ENCODE measurements at places on chromosomes 7 and 10.

GRCh38 chr7:3168869-3169268, 125.2 kb upstream of the CARD11 start:
- no peak for DNase-seq

DNA sequence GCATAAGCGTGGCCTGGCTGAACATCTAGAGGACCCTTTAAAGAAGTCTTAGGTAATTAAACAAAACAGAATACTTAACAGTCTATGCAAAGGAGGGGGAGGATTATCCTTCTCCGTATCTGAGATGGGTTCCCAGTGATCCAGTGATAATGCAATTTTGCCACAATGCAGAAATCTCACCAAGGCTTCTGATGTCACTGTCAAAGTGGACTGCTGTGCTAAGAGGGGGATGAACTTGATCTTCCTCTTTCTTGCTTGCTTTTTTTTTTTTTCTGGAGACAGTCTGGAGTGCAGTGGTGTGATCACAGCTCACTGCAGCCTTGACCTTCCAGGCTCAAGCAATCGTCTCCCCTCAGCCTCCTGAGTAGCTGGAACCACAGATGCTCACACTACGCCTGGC, 30.8 kb downstream of the GATA3 start:
- DNase-seq = no peak

DNA sequence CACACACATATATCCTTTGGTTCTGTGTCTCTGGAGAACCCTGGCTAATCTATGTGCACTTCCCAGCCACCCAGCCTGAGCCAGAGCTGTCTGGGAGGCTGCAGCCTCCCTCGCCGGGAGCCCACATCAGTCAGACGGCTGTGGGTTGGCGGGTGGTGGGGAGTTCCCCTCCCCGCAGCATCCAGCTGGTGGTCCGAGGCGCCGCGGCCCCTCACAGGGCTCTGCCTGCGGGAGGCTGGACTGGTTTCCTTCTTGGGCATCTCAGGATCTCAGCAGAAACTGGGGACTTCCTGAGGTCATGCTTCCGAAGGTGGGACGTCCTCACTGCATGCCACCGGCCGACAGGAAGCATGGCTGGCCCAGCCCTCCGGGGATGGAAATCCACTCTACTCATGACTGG, 22.0 kb upstream of the PSMG3 start:
- DNase-seq = peak; percentile 38

DNA sequence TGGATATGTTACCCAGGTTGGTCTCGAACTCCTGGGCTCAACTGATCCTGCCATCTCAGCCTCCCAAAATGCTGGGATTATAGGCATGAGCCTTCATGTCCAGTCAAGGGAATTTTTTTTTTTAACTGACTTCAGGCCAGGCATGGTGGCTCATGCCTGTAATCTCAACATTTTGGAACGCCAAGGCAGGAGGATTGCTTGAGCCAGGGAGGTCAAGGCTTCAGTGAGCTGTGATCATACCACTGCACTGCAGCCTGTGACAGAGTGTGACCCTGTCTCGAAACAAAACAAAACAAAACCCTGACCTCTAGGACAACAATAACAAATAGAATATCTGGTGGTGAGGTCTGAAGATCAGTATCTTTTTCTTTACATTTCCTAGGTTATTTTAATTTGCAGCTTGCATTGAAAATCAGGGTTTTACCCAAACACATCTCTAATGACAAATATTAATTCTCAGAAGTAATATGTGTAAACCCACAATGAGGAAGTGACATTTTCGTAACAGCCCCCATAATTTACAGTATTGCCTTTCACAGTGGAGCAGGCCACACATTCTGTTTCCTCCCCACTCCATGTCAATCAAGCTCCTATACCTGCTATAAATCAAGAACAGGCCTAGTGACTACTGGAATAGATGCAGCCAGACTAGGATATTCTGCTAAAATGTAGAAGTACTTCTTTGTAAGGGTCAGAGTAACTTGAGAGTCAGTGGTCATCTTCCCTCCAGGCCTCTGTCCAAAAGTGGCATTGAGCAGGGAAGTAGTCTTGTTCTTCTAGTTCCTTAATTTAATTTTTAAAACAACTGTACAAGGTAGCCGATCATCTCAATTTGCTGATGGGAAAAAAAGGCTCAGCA, 43.3 kb upstream of the ECHDC3 start:
- no peak for DNase-seq

DNA sequence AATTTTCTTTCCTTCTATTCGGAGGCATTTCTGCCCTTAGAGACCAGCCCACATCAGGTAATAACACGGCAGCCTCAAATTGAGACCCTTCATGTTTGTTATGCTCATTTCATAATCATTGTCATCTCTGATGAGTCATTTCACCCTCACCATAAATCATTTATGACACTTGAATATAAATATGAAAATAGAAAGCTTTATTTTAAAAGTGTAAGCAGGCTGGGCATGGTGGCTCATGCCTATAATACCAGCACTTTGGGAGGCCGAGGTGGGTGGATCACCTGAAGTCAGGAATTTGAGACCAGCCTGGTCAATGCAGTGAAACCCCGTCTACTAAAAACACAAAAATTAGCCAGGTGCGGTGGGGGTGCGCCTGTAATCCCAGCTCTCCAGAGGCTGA, 57.4 kb upstream of the EGFR start:
- no peak for DNase-seq

DNA sequence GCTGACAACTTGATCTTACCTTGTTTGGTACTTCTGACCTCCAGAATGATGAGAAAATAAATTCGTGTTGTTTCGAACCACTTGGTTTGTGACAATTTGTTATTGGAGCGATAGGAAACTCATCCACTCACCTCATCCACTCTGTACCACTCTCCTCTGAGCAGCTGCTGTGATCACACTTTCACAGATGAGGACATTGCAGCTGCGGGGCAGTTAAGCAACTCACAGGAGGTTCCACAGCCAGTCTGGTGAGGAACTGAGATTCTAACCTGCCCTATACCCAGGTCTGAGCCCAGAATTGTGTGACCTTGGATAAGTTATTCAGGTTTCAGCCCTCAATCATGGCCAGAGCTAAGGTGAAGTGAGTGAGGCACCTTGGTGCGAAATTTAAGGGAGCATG, 35.2 kb downstream of the BTBD16 start:
- DNase-seq = no peak

- DNase-seq = no peak
These were observed 326.6 kb upstream of the GALNT17 start for GRCh38 chr7:70805360-70805759.

- no peak for DNase-seq
These were observed 1.6 kb upstream of the ZNF239 start for GRCh38 chr10:43576062-43576461.

DNA sequence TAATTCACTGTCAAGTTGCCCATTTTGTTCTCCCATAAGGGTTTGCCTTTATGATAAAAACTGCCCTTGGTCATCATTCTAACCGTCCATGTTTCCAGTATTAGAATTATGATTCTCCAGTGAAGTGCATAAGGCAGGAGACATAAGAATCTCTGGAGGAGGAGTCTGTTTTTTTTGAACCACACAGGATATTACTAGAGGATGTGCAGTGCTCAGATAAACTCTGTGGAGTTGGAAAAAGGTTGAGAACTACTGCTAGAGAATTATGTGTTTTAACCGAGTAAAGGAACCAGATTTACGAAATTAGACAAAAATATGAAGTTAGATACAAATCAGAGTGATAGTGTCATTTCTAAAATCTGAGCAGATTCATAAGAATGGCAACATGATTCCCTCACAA, 40.5 kb downstream of the MDFIC start:
- DNase-seq = no peak

DNA sequence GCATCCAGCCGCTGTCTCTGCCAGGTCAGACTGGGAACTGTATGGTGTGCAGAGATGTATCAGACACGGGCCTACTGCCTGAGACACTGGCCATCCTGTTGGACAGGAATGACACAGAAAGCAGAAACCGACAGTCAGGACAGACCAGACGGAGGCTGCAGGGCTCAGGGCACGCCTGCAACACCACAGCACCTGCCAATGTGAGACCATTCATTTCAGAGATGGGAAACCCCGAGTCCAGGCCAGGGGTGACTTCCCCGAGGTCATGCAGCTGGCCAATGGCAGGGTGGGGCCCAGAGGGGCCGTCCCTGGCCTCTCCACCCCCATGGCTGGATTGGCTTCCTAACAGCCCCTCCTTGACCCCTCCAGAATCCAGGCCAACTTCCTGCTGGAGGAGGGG, 34.7 kb downstream of the GRID1 start:
- DNase-seq = no peak

DNA sequence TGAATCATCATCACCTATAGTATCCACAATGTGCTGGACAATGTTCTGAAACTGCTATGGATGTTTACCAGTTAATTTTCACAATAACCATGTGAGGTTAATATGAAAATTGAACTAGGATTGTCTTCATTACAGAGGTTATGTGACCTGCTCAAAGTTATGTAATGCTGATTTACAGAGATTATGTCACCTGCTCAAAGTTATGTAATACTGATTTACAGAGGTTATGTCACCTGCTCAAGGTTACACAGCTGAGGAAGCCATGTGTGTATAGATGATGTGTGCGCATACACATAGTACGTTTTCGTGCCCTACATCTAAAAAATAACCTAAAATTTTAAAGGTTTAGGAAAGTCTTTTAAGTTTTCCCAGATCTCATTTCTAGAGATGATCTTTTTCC, 298.0 kb downstream of the CDK14 start:
- no peak for DNase-seq

DNA sequence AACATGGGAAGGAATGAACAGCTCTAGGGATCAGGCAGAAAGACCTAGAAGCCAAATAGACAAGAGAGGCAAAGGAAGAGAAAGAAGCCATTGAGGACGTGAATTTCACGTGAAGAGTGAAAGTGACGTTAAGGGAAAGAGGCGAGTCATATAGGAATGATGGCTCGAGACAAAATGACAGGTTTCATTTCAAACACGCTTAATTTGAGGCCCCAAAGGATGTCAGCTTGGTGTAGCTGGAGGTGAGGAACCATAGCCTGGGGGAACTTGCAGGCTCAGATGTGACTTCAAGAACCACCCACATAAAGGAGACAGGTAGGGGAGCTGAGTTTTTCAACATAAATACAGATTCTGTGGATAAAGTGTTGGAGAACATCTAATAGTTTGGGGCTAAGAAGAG, 84.3 kb upstream of the ATP6V0A4 start:
- no peak for DNase-seq

- no peak for DNase-seq
These were observed 235.2 kb downstream of the TCERG1L start for GRCh38 chr10:131076356-131076755.

DNA sequence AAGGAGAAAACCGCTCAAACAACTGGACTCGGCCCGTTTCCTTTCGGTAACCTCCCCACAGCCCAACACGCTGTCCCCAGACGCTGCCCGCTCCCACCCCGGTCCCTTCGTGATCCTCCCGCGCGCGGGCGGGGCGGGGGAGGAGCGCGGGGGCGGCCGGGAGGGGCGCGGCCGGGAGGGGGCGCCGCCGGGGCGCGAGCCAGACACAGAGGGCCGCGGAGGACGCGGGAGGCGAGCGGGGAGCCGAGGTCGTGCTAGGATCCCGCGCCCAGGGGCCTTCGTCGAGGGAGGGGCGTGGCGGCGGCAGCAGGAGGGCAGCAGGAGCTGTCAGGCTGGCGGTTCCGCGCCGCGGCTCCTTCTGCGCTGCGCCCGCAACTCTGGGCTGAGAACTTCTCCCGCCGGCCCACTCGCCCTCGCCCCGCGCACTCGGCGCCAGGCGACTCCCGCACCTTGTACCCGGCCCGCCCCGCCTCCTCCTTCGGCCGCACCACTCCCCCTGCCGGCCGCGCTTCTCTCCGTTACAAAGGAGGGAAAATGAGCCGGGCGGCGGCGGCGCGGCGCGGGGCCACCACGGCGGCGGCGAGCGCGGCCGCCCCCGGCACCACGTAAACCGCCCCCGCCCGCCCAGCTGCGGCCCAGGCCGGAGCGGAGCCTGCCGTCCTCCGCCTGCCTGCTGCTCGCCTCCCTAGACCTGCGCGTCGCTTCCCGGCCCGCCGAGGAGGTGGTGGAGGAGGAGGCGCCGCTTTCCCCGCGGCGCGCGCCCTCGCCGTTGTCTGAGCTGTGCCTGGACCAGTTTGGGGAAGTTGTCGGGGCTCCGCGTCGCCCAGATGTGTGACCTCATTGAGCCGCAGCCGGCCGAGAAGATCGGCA, at the start of gene CDK14:
CDK14 (plus strand) TSS at position 521 of the 870 bp plus-strand sequence; CDS start at position 828, 307 bp downstream.
- peak; percentile 92 for DNase-seq

Measured in endodermal cell (in vitro differentiated cells).